ENCODE measurements at places on chromosomes 6 and 20.

- DNase-seq, result no peak
Measured at GRCh38 chr6:156774863-156775405, 2.2 kb upstream of the ARID1B start.

DNA sequence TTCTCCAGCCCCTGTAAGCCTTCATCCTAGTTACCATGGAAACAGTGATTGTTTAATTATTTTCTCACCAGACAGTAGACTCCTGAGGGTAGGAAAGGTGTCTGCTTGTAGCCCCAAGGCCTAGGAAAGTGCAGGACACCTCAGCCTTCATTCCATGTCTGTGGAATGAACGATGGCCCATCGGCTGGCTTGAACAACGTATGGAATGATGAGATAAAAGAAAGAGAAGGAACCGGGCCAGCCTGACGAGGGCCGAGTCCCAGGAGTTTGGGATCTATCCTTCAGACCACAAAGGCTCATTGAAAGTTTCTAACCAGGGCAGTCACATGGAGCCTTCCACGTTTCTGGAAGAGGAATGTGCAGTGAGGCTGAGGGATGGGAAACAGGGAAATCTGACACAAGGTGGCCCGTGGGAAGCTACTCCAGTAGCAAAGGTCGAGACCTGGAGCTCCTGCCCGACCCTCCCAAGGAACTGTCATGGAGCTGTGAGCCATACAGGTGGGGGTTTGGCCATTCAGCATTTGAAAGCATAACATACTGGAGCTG lies 46.1 kb downstream of the PRDM1 start:
- DNase-seq, result no peak

DNA sequence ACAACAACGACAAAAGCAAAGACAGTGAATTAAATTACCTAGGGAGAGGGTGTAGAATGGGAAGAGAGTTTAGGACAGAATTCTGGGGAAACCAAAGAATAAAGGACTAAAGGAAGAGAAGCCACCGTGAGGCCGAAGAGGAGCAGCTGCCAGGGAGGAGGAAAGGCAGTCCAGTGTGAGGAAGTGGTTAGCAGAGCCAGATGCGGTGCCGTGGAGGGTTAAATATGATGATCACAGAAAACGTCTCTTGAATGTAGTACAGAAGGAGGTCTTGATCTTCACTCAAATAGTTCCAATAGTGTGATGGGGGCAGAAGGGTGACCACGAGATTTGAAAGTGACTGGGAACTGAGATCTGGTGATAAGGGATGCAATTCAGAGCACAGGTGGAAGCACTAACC lies 67.7 kb downstream of the TMEM244 start:
- no peak for DNase-seq

DNA sequence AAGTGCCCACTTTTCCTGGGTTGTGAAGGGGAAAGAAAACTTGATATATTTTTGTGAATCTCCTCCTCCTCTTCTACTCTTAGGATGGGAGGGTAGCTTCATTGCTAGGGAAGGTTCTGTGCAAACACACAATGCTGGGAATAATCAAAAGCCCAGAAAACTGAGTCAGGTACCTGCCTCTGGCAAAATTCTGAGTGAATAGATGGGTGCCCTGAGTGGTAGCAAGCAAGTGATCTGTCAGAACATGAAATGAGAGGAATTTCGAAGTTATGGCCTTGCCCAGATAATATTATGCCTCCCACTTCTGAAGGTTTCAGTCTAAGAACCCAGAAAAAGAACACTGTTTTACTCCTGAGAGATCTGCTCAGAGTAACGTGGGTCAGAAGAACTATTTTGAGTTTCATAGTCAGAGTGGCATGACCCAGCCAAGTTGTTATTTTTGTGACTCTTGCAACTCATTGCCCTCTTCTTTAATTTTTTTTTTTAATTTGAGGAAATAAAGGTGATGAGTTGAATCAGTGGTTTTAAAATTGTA lies 158.3 kb downstream of the BMP2 start:
- DNase-seq, result no peak

GRCh38 chr6:124870611-124871459 lies 91.4 kb upstream of the RNF217 start:
- peak; percentile 9 for DNase-seq

GRCh38 chr6:92111386-92111785 lies 1308.0 kb downstream of the EPHA7 start:
- DNase-seq, result no peak

Data from retina (tissue), 1 donor.